ENCODE measurements at places on chromosomes 12 and 14.
A peak's percentile ranks its signal among the peaks of the same experiment; 100 is the strongest.

DNA sequence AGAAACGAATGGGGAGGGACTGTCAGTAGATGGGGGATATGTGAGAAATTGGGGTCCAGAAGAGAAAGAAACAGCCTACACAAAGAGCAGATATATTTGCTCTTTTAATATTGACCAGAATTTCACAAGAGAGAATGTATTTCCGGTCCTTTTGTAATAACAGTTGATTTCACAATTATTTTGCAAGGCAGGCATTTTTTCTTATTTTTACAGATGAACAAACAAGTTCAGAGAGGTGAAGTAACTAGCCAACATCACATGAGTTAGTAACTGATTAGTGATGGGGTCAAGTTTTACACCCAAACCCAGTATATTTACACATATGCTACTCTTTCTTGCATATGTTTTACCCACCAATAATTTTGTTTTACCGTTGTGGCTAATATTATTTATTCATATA lies 188.2 kb downstream of the NAV3 start:
- DNase-seq = no peak

DNA sequence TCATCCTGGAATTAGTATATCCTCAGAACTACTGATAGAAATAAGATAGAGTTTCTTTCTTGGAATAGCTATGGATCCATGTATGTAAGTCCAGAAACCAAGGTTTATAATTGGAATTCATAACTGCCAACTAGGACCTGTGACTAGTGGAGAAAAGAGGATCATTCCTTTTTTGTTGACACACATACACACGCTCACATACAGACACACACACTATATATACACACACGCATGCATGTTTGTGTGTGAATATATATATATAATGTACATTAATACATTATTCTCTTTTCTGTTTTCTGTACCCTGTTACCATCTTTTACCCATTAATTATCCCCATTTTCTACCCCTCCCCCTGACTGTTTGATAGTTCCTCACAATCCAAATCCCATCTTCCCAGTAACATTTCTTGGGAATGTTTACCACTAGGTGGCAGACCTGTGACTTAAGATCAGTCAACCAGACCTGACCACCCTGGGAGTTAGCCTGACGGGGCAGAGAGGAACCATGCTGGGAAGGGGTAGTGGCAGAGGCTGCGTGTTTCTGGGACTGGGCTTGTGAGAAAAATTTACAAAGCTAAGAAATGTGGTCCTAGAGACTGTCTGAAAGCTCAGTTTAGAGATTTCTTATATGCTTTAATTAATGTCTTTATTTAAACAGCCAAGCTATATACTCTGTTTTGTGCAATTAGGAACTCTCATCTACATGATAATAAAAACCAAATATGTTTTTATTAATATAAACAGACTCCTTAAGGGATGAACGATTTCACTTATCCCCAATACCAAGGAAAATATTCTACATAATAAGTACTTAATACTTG lies 308.0 kb downstream of the PPFIA2 start:
- no peak for DNase-seq

DNA sequence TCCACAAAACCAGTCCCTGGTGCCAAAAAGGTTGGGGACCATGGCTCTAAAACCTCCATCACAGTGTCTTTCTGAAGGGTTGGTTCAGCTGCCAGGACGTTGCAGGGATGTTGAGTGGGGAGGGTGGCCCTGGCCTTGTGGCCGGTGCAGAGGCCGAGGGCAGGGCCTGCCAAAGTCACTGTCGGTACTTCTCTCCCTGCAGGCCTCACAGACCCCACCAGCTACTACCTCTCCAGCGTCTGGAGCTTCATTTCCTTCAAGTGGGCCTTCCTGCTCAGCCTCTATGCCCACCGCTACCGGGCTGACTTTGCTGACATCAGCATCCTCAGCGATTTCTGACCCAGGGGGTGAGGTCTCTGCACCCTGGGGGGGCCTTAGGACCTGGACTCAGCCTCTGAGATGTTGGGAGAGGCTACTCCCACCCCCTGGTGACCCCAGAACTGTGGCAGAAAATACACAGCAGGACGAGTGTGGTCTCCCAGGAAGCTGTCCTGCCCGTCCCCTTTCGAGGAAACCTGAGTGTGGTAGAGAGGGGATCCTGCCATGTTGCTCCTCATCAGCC lies 7.0 kb downstream of the SLC48A1 start:
- no peak for DNase-seq

DNA sequence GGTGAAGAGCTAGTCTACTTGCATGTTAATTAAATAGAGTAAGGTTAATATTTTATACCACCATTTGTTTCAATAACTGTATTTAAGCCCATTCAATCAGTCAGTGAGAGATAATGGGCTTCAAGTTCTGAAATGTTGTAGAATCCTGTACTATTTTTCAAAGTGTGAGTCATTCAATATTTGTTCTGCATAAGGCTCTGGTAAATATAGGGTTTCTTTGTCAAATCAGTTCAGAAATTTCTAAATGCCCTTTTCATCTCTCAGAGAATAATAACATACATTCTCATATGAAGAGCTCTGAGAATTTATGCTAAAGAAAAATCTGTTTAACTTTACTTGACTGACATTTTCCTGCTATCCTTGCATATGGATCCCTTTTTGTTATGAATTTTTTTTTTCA lies 493.3 kb downstream of the TMTC2 start:
- DNase-seq = no peak

GRCh38 chr12:124568431-124569374 lies 1.3 kb upstream of the NCOR2 start:
- DNase-seq = peak; percentile 82
